ENCODE measurements at places on chromosomes 7 and 10.

DNA sequence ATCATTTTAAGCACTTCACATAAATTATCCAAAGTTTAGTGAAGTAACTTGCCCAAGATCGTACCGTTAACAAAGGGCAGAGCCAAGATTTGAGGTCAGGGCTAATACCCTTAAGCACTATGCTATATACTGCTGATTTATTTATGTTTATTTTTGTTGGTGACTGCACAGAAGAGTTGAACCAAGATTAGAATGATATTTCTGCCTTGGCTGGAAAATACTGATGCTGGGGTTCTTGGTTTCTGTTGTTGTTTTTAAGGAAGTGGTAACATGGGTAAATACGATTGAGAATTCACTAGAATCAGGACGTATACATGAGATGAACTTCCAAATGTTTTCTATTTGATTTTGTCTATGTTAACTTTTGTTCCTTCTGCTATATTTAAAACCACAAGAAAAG lies 9.3 kb downstream of the ADD3 start:
- no peak for DNase-seq

GRCh38 chr10:78830976-78831375 lies 237.8 kb upstream of the ZMIZ1 start:
- DNase-seq, result no peak

DNA sequence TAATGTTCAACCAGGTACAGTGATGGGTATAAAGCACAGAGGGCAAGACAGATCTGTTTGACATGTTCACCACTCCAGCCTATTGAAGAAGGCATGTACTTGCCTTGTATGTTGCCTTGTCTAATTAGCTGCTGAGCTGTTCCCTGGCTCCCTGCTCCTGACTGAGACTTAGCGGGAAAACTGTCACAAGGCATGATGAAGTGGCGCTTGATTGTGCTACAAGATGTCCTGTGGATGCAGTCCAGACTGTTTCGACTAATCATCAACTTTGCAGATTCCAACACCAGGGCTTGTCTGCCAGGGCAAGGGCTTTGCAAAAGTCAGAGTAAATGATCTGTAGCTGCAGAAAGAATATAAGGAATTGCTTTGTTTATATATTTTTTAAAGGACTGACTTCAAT lies 136.2 kb upstream of the NRBF2 start:
- no peak for DNase-seq

DNA sequence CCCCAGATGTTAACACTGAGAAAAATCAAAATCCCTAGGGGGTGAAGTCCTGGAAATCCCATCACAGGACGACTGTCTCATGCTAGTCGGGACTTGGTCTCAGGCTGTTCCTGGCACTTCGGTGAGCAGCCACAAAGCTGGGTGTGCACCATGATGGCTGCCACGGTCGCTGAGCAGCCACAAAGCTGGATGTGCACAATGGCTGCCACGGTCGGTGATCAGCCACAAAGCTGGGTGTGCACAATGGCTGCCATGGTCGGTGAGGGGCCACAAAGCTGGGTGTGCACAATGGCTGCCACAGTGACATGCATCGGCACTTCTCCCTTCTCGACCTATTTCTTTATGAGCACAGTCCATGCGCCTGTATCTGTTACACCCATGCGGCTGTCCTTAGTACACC lies 505.1 kb downstream of the TCERG1L start:
- no peak for DNase-seq

GRCh38 chr7:143008007-143008901 lies 18.7 kb downstream of the OR9A2 start:
- peak; percentile 63 for DNase-seq

GRCh38 chr7:28144266-28144665 lies 36.3 kb downstream of the JAZF1 start:
- peak; percentile 56 for DNase-seq

- no peak for DNase-seq
Observed at GRCh38 chr10:79149662-79150443, 81.1 kb downstream of the ZMIZ1 start.

DNA sequence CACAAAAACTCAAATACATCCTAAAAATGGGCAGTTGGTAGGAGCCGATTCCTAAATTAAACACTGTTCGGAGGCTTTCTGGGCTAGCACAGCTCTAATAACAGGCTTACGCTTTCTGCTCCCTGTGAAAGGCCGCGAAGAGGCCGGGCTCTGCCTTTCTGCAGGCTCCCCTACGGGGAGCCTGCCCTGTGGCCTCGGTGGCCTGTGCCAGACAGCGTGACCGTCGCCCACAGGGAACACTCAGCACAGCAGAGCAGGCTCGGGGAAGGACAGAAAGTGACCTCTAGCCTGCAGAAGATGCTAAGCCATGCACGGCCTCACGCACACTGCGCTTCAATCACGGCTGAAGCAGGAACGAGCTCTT lies 64.2 kb downstream of the DIP2C start:
- DNase-seq, result no peak

DNA sequence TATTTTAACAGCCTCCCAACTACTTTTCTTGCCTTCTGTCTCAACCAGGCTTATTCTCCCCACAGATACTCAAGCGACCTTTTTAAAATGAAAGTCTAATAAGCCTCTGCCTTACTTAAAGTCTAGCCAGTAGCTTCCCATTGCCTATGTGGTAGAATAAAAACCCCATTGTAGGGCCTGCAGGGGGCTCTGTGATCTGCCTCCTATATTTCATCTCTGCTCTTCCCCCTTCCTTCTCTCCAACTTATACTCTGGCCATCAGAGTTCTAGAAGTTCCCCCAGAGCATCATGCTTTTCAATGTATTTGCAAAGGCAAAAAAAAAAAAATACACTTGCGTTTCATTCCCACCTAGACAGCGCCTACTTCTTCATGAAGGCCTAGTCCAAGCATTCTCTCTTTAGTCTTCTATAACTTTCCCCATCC lies 167.7 kb upstream of the ADO start:
- DNase-seq, result no peak

GRCh38 chr7:14446829-14447228 lies 455.7 kb downstream of the DGKB start:
- no peak for DNase-seq

- no peak for DNase-seq
Observed at GRCh38 chr7:155770241-155770640, 42.0 kb downstream of the SHH start.

GRCh38 chr10:48839809-48840679 lies 99.6 kb downstream of the LRRC18 start:
- DNase-seq, result no peak

- no peak for DNase-seq
Observed at GRCh38 chr10:122716025-122716424, 16.4 kb upstream of the C10orf120 start.

DNA sequence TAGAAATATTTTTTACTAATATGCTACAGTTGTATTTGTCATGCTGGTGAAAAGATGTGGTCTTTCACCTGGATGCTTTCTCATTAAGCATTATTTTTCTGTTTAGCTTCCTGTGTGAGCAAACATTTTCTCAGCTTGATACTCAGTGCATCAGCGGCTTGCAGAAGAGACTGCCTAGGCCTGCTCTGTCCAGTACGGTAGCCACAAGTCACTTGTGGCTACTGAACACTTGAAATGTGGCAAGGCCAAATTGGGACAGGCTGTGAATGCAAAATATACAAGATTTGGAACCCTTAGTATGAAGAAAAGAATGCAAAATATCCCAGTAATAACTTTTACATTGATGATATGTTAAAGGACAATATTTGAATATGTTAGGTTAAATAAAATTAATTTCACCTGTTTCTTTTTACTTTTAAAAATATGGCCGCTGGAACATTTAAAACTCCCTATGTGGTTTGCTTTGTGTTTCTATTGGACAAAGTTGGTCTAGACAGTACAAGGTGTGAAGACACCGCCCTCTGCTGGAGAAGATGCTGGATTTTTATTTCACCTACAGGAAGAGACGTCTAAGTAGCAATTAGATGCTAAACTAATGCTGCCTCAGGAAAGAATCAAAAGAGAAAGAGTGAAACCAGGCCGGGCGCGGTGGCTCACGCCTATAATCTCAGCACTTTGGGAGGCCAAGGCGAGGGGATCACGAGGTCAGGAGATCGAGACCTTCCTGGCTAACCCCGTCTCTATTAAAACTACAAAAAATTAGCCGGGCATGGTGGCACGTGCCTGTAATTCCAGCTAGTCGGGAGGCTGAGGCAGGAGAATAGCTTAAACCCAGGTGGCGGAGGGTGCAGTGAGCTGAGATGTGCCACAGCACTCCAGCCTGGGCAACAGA lies 5.3 kb downstream of the SRGN start:
- peak; percentile 23 for DNase-seq

- DNase-seq, result no peak
Observed at GRCh38 chr10:16945593-16945992, 128.4 kb upstream of the RSU1 start.

- no peak for DNase-seq
Observed at GRCh38 chr10:61812920-61813319, 88.6 kb upstream of the ARID5B start.

DNA sequence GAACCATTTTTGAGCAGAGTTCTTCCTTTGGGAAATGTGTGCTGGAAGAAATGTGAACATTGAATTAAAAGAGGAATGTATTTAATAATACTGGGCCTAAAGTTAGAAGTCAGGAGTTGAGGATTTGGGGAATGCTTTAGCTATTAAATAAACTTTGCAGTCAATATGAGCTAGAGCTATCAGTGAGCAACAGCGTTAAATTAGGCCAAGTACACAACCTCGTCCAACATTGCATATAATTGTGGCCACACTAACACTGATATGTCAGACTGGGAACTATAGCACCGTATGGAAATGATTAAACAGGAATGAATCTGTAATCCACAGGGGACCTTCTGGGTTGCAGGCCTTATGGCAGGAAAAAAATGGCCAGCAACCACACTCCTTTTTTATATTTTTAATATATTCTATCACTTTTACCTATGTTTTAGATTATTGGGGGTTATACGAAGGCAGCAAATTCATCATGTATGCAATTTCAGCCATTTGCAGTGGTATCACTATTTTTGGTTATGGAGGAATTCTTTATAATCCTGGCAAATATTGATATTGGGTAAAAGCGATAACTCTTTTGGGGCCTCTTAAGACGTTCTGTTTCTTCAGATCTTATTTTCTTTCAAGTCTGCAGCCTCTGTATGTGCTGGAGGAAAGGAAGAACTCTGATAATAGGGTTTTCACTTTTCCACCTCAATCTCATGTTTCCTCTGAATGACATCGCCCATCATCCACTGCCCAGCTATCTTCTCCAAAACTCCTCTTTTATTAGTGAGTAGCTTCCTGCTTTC lies 236.3 kb upstream of the PLXDC2 start:
- DNase-seq, result no peak

DNA sequence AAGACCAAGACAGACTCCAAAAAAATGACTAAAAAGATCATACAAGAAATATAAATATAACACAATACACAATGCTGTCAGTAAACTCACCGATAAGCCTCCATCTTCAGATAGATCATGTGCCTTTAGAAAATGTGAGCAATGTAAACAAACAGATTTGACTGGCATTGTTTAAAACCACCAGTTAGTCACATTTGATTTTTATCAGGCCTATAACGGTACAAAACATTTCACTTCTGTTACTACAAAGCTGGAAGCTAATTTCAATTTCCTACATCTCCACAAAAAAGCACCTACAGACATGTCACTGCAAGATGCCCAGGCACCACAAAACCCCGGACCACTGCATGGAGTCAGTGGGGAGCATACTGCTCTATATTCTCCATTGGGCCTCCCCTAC lies 18.9 kb downstream of the SGMS1 start:
- DNase-seq, result no peak

DNA sequence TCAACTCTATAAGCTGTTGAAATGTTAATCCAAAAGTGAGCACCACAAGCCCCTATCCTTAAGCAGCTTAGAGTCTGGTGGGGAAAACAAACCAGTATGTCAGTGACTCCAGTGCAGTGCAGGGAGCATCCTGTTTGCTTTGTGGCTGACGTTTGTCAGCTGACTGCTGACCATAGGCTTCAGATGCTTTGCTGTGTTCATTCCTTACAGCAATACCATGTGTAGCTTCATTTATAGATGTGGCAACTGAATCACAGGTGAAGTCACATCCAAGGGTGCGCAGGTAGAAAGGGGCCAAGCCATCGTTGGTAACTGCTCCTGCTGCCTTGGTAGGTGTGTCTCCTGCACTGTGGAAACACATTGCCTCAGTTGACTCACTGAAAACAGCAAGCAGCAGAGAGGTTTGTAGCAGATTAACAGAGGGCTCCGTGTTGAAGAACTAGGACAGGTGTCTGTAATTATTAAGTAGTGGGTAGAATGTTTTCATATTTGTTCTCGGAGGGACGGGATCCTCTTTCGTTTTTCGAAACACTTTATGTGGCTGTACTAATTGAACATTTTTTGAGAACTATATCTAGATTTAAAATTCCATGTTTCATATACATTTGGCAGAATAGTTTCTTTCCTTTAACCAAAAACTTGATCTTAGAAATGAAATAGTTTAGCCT lies 2.0 kb downstream of the INSIG1 start:
- DNase-seq, result no peak

GRCh38 chr7:130882396-130882795 lies 148.4 kb upstream of the KLF14 start:
- no peak for DNase-seq

DNA sequence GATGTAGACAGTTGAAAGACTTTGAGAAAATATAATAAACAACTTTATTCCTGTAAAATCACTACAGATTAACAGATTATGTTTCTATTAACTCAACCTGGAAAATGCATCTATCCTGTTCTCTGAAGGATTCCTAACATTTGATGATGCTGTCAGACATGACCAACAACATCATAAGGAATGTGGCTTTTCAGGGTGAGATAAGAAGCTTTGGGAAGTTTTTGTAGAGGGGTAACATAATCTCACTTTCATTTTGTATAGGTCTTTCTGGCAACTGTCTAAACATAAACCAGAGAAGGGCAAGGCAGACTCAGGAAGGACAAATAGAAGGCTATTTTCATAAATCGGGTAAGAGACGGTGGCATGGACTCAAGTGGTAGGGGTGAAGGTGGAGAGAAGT lies 112.2 kb downstream of the TES start:
- DNase-seq, result no peak

DNA sequence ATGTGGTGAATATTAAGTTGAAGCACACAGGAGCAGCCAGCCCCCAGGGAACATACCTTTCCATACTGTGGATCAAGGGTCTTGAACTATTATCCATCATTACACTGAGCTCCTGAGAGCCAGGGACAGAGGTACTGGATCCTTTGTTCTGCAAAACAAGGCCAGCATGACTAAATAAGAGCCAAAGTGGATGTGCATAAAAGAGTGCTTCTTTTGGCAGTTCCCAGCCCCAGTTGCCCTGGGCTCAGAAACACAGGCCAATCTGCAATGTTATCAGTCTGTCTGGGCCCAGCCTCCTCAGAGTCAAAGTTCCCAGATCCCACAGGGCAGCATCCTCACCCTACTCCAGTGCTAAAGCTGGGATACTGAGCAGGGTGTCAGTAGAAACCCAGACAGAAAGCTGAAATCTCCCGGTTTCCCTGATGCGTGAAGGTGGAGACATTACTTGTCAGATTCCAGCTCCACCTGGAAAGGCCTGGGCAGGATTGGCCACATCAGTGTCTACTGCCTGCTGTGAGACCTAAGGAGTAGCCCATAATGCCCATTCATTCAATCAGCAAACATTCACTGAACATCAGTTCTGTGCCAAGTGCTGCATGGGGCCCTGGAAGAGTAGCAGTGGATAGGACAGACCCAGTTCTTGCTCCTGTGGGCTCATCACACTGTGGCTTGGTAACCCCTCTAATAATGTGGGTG lies 342.7 kb downstream of the CXCL12 start:
- DNase-seq, result no peak

All from NCI-H1105 (cell line).